ENCODE measurements at places on chromosomes 13 and 19.

DNA sequence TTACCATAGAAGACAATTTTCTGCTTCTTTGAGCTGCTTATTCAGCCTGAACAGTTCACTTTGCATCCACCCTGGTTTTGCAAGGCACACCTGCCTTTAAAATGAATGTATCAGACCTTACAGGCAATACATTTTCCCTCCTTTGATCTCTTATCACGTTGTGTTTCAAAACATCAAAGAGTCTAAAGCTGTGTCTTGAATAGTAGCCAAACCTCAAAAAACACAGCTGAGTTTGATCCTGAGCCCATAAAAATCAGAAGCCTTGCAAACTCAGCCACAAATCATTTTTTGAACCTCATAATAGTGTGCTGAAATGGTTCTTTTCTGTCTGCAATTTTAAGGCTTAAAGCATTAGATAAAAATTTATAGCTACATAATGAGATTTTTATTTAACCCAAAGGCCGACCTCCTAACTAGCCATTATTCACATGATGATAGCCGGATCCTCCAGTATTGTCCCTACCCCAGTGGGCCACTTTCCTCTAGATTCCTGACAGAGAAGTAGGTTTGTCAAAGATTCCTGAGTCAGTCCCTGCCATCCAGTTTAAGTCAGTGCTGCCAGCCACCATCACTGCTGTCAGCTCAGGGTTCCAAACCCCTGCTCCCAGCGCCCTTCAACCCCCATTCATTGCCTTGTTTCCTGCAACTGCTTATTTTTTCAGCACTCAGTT lies 71.8 kb downstream of the CAB39L start:
- no peak for DNase-seq

DNA sequence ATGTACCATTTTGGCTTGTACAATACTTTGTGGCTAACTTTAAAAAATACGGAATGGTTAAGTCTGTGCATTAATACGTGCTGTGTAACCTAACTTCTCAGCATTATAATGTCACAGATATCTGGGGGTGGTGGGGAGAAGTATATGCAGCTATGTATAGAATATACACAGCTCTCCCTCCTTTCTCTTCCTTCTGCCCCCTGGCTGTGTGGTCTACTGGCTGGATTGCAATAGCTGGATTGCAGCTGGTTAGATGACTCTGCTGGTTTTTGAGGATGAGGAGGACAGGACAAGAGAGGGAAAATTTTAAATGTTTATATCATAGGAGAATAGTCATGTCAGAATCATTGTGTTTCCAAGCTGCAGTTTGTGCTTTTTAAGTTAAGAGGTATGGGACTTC lies 9.7 kb downstream of the RNASEH2B start:
- DNase-seq, result no peak

DNA sequence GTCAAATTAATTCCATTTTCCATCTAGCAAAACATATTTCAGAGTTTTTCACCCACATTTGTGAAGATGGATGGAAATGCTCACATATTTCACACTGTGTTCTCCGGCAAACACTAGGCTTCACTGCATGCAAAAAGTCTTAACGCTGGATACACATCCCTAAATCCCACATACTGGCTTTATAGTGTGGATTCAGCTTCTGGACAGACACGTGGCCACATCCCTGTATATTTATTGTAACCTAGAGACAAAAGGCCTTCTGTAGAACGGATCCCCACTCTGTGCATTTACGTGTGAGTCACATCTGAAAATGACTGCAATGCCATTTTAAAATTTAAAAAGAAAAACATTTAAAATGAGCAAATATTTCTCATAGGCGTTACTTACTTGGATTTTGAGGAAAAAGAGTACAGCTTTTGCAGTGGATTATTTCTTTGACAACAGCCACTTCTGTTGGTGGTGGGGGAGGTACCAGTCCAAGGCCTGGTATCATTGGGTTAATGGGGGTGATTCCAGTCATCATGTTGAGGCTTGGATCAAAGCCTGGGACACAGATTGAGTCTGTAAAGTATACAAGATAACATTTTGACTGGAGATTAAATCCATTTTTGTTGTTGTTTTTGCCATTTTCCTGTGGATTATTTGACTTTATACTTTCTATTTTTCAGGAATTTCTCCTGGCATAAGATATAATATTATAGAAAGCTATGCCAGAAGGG lies 337.7 kb downstream of the DNAJC15 start:
- DNase-seq, result no peak

DNA sequence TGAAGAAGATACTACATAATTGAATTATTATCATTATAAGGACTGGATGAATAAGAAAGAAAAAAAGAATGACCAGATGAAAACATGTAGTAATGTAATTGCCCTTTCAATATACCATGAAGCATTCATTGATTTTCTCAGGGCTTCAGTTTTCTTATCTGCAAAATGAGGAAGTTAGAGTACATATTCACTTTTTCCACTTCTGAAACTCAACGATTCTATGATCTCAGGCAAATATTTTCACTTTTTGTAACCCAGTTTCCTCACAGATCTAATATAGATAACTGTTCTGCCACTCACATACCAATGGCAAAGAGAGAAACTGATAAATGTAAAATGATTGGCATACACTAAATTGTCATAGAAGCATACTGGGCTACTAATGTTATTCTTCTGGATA lies 856.6 kb upstream of the KLHL1 start:
- no peak for DNase-seq

GRCh38 chr13:114025714-114026431 lies 52.0 kb upstream of the C13orf46 start:
- DNase-seq, result no peak

- no peak for DNase-seq
Measured at GRCh38 chr13:28329395-28330158, 165.4 kb downstream of the FLT1 start.

Data from stimulated activated CD8-positive, alpha-beta memory T cell treated with anti-CD3 and anti-CD28 coated beads, Interleukin-4, amount 100 ng/mL, for 1 hour (primary cell).